Stimulated activated CD8-positive, alpha-beta memory T cell treated with anti-CD3 and anti-CD28 coated beads, Interleukin-4, amount 100 ng/mL, for 4 hours (primary cell): ENCODE measurements at places on chromosomes 13 and 19.

DNA sequence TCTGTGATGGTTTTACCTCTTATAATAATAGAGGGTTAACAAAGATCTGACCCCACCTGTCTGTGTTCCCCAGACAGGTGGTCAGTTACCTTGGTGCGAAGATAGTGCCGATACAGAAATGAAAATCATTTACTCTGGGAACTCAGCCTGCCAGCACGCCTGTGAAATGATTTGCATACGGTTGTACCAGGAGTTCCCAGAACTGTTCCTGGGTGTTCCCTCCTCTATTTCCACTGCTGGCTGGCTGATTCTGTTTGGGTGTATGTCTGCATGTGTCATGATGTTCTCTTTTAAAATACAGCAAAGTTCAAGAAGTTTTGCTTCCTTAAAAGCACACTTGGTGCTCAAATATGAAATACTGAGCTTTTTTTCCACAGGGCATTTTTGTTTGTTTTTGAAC, 527.1 kb downstream of the FGF9 start:
- no peak for DNase-seq

GRCh38 chr13:95509521-95510310, 42.8 kb upstream of the CLDN10 start:
- DNase-seq: no peak

DNA sequence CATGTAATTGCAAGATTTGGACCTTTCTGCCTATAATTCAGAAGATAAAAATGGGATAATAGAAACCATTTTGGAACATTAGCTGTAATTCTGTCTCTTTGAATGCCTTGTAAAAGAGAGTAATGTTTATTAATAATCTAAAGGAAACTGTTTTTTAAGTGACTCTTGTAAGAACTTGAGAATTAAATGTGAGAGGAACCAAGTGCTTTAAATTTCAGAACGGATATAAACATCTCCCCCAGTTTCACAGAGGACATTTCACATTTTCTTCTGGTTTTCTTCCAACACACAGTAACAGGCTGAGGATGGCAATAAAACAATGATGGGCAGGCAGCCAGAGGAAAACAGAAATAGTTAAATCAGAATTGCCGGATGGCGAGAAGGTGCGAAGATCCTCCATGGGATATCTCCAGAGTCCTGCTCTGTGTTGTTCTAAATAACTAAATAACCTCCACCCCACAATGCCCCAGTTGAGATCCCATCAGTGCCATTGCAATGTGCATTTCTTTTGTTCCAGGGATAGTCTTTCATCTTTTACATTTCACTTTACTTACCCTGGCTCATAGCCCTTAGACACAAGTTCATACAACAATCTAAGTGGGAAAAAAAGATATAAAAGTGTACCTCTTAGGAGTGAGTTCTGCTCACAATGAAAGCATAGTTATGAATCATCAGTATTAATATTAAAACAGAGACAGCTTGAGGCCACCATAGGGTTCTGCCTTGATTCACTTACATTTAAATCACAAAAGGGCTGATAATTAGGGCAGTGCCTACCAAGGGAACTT, 73.3 kb downstream of the TNFRSF19 start:
- DNase-seq: no peak

DNA sequence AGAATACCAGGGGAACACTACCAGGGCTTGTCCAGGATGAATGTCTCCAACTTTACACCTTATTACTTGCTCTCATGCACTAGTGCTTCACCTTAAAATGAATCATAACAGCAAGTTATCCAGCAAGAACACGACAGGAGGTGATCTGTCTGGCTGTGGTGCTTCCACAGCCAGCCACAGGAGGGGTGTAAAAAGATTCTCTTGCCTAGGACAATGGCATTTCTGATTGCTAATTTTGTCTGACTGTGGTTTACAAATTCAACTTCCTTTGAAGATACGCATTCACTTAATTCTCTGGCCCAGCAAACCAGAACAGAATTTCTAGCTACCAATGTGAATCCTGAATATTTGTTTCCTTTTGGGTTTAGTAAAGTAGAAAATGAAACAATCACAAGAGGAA, 23.1 kb upstream of the COG3 start:
- DNase-seq: no peak
